Caco-2 (cell line): ENCODE measurements at places on chromosomes 2 and 18. TPM values are rescaled to one million over a fixed set of nuclear protein-coding genes. Genes with fewer than 3 reads are reported as not detected.

RPRD1A gene
- 18.9 and 21.1 TPM in 2 replicates for total RNA-seq

HOXD9 gene
- not detected in 2 replicates for total RNA-seq

WNT6 gene
- total RNA-seq, result 18.3 and 20.3 TPM in 2 replicates

LAMA3 gene
- 34.6 and 37.9 TPM in 2 replicates for total RNA-seq

LCT gene
- total RNA-seq, result 0.82 and 1.5 TPM in 2 replicates

MSTN gene
- not detected in 2 replicates for total RNA-seq

ERCC3 gene
- total RNA-seq, result 50.5 and 52.5 TPM in 2 replicates

FSIP2 gene
- total RNA-seq, result 0.09 TPM in 2 replicates

FRZB gene
- total RNA-seq, result 0.16 TPM in 1 of 2 replicates, not detected in the other

KIDINS220 gene
- total RNA-seq, result 32.3 and 32.8 TPM in 2 replicates

DHX57 gene
- 18.3 and 20.6 TPM in 2 replicates for total RNA-seq

EXOC6B gene
- total RNA-seq, result 36.1 and 38.0 TPM in 2 replicates

FOXD4L1 gene
- 0.32 and 0.73 TPM in 2 replicates for total RNA-seq

SLC16A14 gene
- total RNA-seq, result 0.19 TPM in 1 of 2 replicates, not detected in the other
